Mesenteric fat pad (tissue), 1 donor: ENCODE measurements at places on chromosomes 3 and 15. TPM values are rescaled to one million over a fixed set of nuclear protein-coding genes. Genes with fewer than 3 reads are reported as not detected.

GRCh38 chr15:97984157-97984556 is 23.7 kb downstream of the ARRDC4 start:
- no peak for DNase-seq

DNA sequence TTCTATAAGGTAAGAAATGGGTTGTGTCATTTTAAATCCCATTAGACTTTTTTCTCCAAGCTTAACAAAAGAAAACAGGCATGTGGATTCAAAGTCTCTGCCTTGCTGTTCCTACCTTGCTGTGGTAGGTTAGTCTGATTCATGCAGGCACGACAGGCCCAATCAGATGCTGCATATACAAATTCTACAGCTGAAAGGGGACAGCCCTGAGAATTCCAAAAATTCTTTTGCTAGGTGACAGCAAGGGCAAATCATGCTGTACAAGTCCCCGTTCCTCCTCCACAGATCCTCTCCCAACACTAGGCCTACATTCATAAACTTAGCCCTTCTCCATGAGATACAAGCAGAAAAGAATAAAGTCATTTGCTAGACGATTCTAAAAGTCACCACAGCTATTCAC is 161.2 kb upstream of the THBS1 start:
- DNase-seq: no peak

GRCh38 chr3:11379824-11380701 is 107.9 kb downstream of the ATG7 start:
- no peak for DNase-seq

DNA sequence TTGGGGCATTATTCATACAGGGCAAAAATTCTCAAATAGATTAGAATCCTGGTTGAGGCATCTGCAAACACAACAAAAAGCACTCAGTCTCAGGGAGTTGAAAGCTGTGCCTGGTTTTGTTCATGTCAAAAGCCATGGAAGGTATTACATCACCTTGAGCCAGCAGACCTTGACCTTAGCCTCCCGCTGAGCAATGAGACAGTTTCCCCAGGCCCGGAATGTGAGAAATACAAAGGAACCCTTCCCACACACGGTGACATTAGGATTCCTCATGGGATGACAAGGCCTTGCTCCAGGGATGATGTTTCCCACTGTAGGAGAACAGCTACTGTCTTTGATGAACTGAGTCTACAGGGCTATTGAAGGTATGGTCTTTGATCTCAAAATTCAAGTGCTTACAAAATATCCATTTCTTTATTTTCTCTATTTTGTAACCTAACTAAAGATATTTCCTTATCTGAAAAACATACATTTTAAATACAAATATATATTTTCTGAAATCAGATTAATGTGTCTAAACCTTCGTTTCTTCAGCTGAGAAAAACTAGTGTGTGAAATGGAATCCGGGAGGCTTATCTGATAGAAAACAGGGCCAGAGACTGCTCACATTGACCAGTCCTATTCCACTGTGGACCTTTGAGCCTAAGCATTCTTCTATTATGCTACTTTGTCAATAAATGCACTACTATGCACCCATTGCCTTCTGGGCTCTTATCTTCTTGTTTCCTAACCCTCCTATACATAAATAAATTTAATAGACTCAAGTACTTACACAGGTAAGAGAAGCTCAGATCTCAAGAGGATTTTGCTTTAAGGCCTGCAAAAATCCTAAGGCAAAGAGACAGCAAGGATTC is 298.2 kb downstream of the KBTBD8 start:
- DNase-seq: no peak

GRCh38 chr3:9339761-9340471 is 22.9 kb upstream of the THUMPD3 start:
- no peak for DNase-seq

DNA sequence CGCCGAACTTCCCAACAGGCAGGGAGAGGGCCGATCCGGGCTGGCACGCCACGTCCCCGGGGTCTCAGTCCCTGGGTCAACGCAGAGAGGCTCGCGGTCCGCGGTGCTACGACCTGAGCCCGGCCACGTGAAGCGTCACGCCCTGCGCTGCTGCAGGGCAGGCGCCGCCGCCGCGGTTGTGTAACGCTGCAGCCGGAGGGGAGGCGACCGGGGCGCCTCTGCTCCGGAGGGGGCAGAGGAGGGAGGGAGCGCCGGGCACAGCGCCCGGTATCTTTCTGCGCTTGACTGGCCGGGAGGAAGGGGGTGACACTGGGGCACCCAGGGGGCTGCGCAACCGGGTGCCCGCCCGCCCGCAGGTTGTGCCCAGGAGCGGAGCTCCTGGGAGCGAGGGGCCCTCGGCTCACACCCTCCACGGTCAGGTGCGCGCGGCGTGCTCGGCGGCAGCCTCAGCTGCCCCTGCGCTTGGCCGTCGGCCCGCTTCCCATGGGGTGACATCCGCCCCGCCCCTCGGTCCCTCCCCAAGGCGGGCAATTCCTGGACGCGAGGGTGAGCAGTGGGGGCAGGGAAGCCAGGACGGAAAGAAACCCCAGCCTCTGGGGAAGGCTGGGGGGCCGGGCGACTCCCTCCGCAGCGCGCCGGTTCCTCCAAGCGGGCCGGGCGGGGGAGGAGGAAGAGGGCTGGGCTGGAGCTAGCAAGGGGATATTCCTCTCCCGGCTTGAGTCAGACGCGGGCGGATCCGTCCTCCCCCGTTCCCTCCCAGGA is 852 bp upstream of the BHLHE40 start:
- peak; percentile 98 for DNase-seq

GRCh38 chr3:150737874-150738679 is 24.9 kb downstream of the SIAH2 start:
- no peak for DNase-seq

GRCh38 chr15:101171954-101172353 is 79.9 kb downstream of the CHSY1 start:
- DNase-seq: peak; percentile 37

DNA sequence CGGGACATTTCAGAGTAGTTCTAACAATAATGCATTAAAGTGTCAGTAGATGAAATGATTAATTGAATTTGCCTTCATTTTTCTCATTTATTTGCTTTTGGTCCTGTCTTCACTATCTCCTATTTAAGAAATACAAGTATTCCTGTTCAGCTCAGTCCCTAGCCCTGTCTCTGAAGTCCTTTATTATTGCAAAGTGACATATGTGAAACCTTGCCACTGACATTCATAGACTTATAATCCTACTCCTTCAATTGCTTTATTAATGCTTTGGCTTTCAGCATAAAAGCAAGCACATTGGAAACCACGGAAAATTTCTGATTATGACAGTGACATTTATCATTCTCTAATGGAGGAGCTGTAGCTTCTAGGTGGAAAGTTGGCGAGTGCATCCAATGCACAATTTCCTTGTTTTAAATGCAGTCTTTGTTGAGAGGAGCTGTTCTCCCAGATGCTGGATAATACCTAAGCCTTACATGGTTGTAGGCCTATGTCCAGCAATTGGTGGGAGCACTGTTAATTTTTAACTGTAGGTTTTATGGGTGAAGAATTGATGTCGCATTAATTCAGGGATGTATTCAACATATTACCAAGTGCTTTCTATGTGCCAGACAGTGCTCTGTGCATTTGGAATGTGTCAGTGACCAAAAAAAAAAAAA is 337.8 kb downstream of the FEZF2 start:
- DNase-seq: no peak

DNA sequence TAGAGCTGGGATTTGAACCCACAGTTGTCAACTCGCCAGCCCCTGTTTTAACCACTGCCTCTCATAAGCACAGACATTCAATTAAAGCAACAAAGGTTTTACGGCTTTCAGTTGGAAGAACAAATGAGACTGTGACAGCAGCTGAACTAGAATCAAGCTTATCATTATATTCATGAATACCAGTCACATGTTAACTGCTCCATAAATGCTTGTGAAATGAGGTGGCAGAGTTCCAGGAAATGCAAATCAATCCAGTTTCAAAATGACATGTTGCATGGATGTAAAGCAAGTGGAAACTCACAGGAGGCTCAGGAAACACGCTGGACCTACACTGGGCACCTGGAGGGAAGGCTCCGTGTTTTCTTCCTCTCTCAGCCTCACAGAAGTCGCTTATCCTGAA is 3.9 kb downstream of the GP5 start:
- no peak for DNase-seq

Gene LARP6
- 89.9 TPM for total RNA-seq

Gene GRAMD2A
- total RNA-seq: not detected

Gene HMG20A
- total RNA-seq: 20.7 TPM

Gene MUSTN1
- 2.4 TPM for total RNA-seq

Gene GOLGA8Q
- 0.96 TPM for total RNA-seq
